Endodermal cell (in vitro differentiated cells): ENCODE measurements at places on chromosomes 5 and 9. TPM values are rescaled to one million over a fixed set of nuclear protein-coding genes. Genes with fewer than 3 reads are reported as not detected.

OTP gene
- not detected in 2 replicates for total RNA-seq

NIPAL4 gene
- 0.09 TPM in 1 of 2 replicates, not detected in the other for total RNA-seq

UGT3A1 gene
- total RNA-seq, result 10.3 to 11.8 TPM (median 10.6 TPM) in 3 replicates

IGIP gene
- 2.0 to 2.7 TPM (median 2.5 TPM) in 3 replicates for total RNA-seq

LHX6 gene
- 0.63 TPM in 1 of 3 replicates, not detected in the others for total RNA-seq

KCNT1 gene
- not detected in 3 replicates for total RNA-seq

RECK gene
- 15.2 to 16.1 TPM (median 15.9 TPM) in 3 replicates for total RNA-seq

RAD17 gene
- total RNA-seq, result 30.5 to 40.0 TPM (median 37.4 TPM) in 3 replicates

IQGAP2 gene
- total RNA-seq, result 19.4 and 23.5 TPM in 2 replicates

LOX gene
- total RNA-seq, result 16.4 and 27.6 TPM in 2 replicates

IL5 gene
- not detected in 2 replicates for total RNA-seq

LVRN gene
- total RNA-seq, result 0.09 and 0.26 TPM in 2 replicates

PCDHB4 gene
- total RNA-seq, result 1.6 to 1.8 TPM (median 1.7 TPM) in 3 replicates

FSD1L gene
- 14.3 to 25.4 TPM (median 14.6 TPM) in 3 replicates for total RNA-seq

BSPRY gene
- 17.9 to 30.3 TPM (median 19.7 TPM) in 3 replicates for total RNA-seq

PCDHB5 gene
- 1.2 to 2.4 TPM (median 1.5 TPM) in 3 replicates for total RNA-seq

TNIP1 gene
- total RNA-seq, result 52.2 to 139 TPM (median 58.4 TPM) in 3 replicates

ZBTB5 gene
- total RNA-seq, result 17.3 to 20.8 TPM (median 19.4 TPM) in 3 replicates

ROR2 gene
- total RNA-seq, result 142 and 160 TPM in 2 replicates

PCDHB12 gene
- total RNA-seq, result 4.7 and 5.0 TPM in 2 replicates

C6 gene
- 0.38 TPM in 2 of 3 replicates, not detected in the other for total RNA-seq

SPEF2 gene
- 2.3 and 3.3 TPM in 2 replicates for total RNA-seq

SLC25A48 gene
- total RNA-seq, result 2.5 to 4.2 TPM (median 4.2 TPM) in 3 replicates

ZNF169 gene
- total RNA-seq, result 5.9 to 8.6 TPM (median 7.7 TPM) in 3 replicates

EQTN gene
- not detected in 2 replicates for total RNA-seq

OR1Q1 gene
- not detected in 2 replicates for total RNA-seq

GRXCR2 gene
- total RNA-seq, result not detected in 2 replicates

FCN2 gene
- not detected in 2 replicates for total RNA-seq

ANKRD31 gene
- total RNA-seq, result 0.13 to 0.25 TPM (median 0.14 TPM) in 3 replicates

TEX48 gene
- not detected in 3 replicates for total RNA-seq

TPRN gene
- total RNA-seq, result 15.0 to 19.0 TPM (median 18.2 TPM) in 3 replicates

FBP2 gene
- not detected in 2 replicates for total RNA-seq

ANKRD18B gene
- total RNA-seq, result 7.7 to 9.7 TPM (median 9.4 TPM) in 3 replicates

MYMK gene
- not detected in 3 replicates for total RNA-seq

UNC5A gene
- total RNA-seq, result 0.84 and 1.4 TPM in 2 replicates

LURAP1L gene
- total RNA-seq, result 0.24 and 0.38 TPM in 2 replicates

TRAF1 gene
- total RNA-seq, result 3.0 and 3.6 TPM in 2 replicates

PRUNE2 gene
- 4.3 and 6.8 TPM in 2 replicates for total RNA-seq

SQSTM1 gene
- 134 TPM in 2 replicates for total RNA-seq

YTHDC2 gene
- 27.4 and 27.6 TPM in 2 replicates for total RNA-seq

PRELID1 gene
- 112 to 165 TPM (median 164 TPM) in 3 replicates for total RNA-seq

FOXD4L6 gene
- not detected in 2 replicates for total RNA-seq

PCAT7 gene
- total RNA-seq, result 6.8 and 7.3 TPM in 2 replicates

MSX2 gene
- 16.6 and 20.0 TPM in 2 replicates for total RNA-seq

FOXD4L4 gene
- 0.18 TPM in 1 of 2 replicates, not detected in the other for total RNA-seq

IRX2 gene
- 6.9 and 8.0 TPM in 2 replicates for total RNA-seq

UNC13B gene
- total RNA-seq, result 47.7 and 53.9 TPM in 2 replicates
